Inflammatory macrophage treated with lipopolysaccharide for 4 hours (primary cell): ENCODE measurements at places on chromosomes 12 and 14.
A peak's percentile ranks its signal among the peaks of the same experiment; 100 is the strongest.

DNA sequence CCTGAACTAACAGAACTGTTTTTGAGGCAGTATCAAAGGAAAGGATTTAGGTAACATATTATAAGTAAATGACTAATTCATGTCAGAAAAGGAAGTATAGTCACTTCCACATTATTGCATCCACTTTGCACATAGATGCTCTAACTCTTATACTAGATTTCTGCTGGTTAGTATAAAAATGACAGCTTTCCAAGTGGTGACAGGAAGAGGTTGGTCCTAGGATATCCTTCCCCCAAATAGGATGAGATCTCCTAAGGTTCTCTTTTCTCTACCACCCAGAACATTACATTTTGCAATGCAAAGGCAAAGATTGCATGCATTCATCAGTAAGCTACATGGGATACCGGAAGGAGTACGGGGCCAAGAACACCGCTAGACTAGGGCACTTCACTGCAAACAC lies 15.2 kb downstream of the DAD1 start:
- DNase-seq, result peak; percentile 47

- no peak for DNase-seq
Observed at GRCh38 chr12:101619858-101620761, 25.3 kb downstream of the MYBPC1 start.

- no peak for DNase-seq
Observed at GRCh38 chr14:90453401-90453951, 56.6 kb downstream of the CALM1 start.

- no peak for DNase-seq
Observed at GRCh38 chr12:49864798-49865090, 21.8 kb upstream of the BCDIN3D start.

- DNase-seq, result no peak
Observed at GRCh38 chr12:28698553-28698952, 450.5 kb upstream of the FAR2 start.

GRCh38 chr14:83870546-83871270 lies 1659.2 kb upstream of the FLRT2 start:
- DNase-seq, result no peak

- no peak for DNase-seq
Observed at GRCh38 chr12:96526110-96526509, 36.7 kb downstream of the CFAP54 start.

- DNase-seq, result no peak
Observed at GRCh38 chr12:64522316-64522715, 70.4 kb downstream of the TBK1 start.

DNA sequence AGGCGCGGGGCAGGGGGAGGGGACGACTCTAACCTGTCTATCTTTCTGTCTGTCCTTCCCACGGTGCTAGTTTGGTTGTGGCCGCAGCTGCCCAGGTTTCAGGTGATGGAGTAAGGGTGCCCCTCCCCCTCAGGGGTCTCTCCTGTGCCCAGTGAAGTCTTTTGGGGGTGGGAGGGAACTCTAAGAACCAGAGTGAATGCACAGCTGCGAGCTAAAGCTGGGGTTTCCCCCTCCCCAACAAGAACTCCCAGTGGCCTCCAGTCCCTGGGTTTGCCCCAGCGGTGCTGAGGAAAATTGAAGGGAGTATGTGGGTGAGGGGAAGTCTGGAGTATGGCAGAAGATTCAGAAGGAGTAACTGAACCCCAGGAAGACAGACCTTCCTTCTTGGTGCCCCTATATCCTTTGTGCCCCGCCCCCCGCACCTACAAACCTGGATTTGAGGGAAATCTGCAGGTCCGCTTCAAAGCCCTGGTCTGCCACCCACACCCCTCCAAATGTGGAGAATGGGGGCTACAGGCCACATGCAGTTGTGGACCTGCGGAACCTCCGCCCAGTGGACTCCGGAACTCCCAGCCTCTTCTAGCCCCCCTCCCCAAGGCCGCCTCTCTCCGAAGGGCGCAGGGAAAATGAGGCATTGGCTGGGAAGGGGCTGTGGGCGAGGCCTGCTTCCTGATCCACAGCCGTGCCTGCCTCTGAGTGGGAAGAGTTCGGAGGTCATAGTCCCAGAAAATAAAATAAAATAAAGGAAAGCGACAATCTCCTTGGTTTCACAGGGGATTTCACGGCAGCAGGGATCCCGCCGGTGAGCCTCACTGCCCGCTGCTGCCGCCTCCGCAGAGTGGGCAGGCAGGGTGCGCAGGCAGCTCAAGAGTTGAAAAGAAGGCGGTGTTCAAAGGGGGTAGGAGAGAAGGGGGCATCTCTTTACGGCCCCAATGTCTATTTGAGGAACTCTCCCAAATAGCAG lies 3.4 kb upstream of the HOXC9 start:
- no peak for DNase-seq

DNA sequence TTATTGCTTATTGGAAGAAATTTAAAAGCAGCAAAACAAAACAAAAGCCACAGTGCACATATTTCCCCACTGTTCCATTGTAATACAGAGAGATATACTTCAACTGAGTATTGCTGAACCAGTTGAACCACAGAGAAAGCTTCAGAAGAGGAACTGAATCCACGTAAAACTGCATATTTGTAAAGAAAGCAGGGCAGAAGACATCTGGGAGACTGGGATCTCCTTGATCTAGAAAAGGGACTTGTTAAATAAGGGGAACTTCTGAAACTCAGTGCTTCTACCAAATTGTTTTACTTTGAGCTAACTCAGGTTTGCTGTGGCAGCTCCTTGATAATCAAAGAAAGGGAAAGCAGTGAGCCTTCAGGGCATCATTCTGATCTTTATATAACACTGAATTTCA lies 411.1 kb upstream of the MDGA2 start:
- no peak for DNase-seq

GRCh38 chr12:132617822-132618682 lies 524 bp upstream of the P2RX2 start:
- no peak for DNase-seq

- DNase-seq, result peak; percentile 32
Observed at GRCh38 chr12:184811-185575, 29.0 kb downstream of the SLC6A12 start.

DNA sequence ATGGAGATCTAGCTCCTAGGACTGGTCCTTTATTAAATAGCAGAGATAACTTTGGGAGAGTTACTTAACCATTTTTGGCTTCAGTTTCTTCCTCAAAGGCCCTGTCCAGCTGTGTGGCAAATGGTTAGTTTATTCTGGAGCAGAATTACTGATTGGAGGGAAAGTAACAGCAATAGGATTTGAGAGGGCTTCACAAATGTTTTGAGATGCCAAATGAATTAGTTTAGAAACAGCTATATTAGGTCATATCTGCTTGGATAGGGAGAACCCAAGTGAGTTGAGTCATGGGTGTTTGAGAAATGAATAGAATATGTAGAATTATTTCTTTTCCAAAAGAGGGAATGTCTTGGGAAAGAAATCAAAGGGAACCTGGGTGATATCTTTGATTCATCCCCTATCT lies 17.5 kb downstream of the RASSF3 start:
- peak; percentile 54 for DNase-seq

DNA sequence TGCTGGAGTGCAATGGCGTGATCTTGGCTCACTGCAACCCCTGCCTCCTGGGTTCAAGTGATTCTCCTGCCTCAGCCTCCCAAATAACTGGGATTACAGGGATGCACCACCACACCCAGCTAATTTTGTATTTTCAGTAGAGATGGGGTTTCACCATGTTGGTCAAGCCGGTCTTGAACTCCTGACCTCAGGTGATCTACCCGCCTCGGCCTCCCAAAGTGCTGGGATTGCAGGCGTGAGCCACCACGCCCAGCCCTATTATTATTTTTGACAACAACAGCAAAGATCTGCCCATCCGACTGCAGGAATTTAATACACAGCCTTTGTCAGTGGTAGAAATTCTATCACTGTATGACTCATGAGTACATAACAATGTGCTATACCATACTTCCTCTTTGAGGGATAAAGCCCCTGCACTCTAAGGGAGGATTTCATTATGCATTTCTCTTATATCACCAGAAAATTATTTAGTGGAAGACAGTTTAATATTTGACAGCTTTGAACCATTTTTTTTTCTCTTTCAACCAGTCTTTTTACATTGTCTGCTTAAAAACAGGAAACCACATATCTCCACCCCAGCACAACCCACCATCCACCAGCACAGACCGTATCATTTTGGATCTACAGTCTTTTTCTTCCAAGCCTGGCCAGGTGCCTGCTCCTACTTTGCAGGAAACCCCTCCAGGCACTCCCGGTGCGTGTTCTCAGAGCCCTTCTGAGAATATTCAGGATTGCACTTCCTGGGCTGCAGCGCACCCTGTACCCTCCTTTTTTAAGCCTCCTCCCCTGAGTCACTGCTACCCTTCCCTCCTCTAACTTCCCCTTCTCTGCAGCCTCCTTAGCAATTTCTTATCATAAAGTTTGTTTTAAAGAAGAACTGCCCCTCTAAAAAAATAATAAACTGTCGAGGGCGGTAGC lies 594 bp downstream of the ARHGDIB start:
- DNase-seq, result peak; percentile 70

GRCh38 chr12:16568873-16569272 lies 37.1 kb downstream of the LMO3 start:
- DNase-seq, result no peak

- DNase-seq, result no peak
Observed at GRCh38 chr12:62860501-62861411, 74.2 kb downstream of the PPM1H start.

DNA sequence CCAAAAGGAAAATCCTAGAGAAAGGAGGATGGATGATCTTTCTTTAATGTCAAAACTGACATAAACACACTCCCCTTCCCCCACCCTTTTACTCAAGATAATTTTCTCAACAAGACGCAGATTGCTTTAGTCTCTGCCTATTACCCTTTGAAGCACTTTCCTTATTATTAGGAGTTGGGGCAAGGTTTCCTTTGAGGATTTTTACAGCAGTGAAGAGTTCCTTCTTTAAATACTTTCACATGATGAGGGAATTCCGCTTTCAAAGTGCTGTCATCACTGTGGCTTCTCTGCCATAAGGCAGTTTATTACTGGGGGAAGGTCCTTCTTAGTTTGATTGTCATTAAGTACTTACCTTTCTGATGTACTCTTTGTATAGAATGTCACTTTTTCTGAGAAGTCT lies 172.1 kb downstream of the MSRB3 start:
- peak; percentile 67 for DNase-seq

GRCh38 chr12:46450279-46450748 lies 77.7 kb upstream of the SLC38A2 start:
- DNase-seq, result peak; percentile 13

- DNase-seq, result no peak
Observed at GRCh38 chr12:3214526-3215365, 137.6 kb downstream of the TSPAN9 start.

GRCh38 chr12:4555804-4556203 lies 6.2 kb upstream of the DYRK4 start:
- DNase-seq, result peak; percentile 98

GRCh38 chr12:131323879-131324278 lies 370.2 kb downstream of the ADGRD1 start:
- DNase-seq, result peak; percentile 14

- DNase-seq, result no peak
Observed at GRCh38 chr12:122604993-122605392, 77.9 kb downstream of the KNTC1 start.

GRCh38 chr12:64890873-64891468 lies 66.5 kb downstream of the TBC1D30 start:
- peak; percentile 54 for DNase-seq

GRCh38 chr14:36056845-36057244 lies 119.7 kb downstream of the PTCSC3 start:
- no peak for DNase-seq

GRCh38 chr12:107404981-107405380 lies 280.6 kb upstream of the PWP1 start:
- DNase-seq, result peak; percentile 39

- DNase-seq, result peak; percentile 18
Observed at GRCh38 chr12:26746121-26746714, 86.8 kb downstream of the ITPR2 start.

GRCh38 chr12:14961466-14962152 lies at the start of gene ARHGDIB:
TSS of gene ARHGDIB (minus strand) at chr12:14961601. CDS start at chr12:14950712, 10,889 bp downstream.
- DNase-seq, result peak; percentile 67

DNA sequence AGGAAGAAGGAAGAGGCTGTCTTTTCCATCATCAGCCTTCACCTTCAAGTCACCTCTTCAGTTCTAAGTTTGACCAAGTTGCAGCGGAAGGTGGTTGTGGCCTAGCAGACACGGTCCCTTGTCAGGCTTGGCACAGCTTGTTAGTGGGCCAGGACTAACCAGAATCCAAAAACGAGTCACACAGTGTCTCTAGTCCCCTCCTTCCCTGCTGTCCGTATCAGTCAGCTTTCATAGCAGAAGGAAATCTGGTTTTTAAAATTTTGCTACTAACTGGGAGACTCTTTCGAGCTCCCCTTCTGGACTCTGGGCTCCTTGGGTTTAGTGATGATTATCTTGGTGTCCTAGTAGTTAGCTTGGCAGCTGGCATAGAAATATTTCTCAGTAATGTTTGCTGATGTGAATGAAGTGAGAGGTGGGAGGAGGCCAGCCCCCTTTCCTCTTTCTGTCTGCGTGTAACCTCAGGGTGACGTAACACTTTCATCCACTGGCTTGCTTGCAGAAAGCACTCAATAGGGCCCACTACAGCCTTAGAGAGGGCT lies 3.8 kb downstream of the ETV6 start:
- DNase-seq, result peak; percentile 85

DNA sequence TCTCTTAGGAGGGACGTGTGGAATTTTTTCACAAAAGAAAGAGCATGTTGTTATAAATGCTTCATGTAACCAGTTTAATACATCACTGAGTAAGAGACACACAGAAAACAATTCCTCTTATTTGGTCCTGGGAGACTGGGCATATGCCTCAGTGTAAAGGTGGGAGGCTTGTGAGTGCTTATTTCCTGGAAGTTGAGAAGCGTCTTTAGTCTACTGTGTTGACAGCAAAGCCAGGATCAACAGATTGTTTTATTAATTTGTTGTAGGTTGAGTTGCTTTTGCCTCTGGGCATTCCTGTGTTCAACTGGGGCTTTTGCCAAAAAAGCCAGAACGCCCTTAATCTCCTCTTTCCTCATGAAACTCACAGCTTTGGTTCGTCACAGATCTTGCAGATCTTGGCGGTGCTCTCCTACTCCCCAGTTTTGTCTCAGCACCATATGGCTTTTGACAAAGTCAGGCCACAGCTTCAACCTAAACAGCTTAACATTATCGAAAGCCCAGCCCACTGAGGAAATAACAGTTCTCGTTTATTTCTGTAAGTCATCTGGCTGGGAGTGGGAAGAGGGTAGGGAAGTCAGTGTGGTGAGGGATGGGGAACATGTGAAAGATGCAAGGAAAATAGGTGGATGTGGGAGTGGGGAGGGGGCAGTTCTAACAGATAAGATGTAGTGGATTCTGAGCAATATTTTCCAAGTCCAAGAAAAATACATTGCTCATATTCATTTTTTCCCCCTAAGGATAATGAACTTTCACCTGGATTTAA lies 227.2 kb downstream of the DACT1 start:
- no peak for DNase-seq

DNA sequence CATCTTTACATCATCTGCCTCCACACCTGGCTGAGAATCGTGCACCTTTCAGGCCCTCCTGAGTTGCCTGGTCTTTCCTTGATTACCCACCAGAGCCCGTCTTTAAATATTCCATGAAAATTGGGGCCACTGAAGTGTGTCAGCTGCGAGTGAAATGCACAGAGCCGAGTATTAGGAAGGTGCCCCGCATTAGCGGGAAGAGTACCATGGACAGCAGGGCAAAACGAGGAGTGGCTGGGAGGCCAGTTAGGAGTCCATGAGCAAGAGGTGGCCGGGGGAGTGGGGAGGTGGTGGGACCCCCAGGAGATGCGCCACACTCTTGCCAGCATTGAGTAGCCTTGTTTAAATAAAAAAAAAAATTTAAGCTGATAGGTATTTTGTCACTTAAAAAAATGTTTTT lies 99.6 kb downstream of the TSPAN9 start:
- no peak for DNase-seq
